ENCODE measurements at places on chromosomes 13 and 19.

DNA sequence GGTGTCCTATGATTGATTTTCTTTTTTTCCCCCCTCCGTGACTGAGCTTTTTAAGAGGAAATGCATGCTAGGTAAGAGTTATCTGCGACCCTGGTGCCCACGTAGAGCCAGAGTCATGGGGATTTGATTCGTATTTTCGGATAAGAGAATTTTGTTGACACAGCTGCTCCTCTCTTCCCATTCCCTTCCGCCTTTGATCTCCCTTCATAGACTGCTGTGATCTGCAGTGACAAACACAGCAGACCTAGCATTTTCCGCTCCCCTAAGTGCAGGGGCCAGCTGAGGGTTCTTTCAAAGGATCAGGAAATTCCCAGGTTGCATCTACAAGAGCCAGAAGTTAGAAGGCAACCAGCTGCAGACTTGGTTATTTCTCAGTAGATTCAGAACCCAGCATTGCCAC is 70.5 kb downstream of the ZNF568 start:
- no peak for ATAC-seq

DNA sequence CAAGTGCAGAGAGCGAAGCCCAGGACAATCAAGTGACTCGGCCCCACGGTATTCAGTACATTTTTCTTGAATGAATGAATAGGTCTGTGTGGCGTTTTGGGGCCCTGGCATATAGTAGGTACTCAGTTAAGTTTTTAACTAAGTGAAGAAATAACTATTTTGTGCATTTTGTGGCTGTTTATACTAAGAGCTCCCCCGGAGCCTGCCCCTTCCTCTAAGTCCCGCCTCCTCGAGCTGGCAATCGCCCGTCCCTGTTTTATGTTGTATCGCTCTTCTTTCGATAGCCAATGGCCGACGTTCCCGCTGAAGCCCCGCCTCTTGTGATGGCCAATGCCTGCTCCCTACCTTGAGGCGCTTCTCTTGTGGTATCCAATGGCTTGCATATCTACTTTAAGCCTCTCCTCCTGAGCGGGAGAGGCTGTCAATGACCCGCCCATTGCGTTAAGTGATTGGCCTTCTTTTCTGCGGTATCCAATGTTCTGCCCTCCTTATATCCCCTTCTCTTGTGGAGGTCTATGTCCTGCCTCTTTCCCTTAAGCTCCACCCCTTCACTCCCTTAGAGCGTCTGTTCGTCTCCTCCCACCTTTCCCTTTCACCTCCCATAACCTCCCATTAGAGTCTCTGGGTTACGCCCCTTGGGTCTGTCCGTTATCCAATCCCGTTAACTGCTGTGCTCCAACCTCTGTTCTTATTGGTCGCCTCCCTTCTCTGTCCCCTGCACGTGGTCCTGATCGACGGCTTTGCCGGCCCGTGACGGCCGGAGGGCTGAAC is 509 bp upstream of the HDGFL2 start:
- peak; percentile 86 for ATAC-seq

DNA sequence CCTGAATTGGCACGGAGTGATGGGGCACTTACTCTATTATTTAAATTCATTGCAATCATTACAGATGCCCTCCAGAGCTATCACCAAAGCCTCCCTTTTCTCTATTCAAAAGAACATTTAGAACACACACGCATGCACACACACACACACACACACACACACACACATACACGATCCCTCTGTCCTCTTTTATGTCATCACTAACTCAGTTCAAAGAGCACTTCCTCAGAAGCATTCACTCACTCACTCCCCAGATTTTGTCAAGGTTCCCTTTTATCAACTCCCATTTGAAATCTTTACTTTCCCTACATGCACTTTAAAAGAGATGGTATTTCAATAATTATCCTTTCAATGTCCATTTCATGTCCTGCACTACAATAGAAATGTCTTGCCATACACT is 22.4 kb upstream of the IGFL4 start:
- ATAC-seq, result no peak

GRCh38 chr19:45498411-45499195 is at the start of gene PPM1N:
TSS of gene PPM1N (plus strand) at chr19:45498443. CDS start at chr19:45498473, 30 bp downstream.
- ATAC-seq, result peak; percentile 4

DNA sequence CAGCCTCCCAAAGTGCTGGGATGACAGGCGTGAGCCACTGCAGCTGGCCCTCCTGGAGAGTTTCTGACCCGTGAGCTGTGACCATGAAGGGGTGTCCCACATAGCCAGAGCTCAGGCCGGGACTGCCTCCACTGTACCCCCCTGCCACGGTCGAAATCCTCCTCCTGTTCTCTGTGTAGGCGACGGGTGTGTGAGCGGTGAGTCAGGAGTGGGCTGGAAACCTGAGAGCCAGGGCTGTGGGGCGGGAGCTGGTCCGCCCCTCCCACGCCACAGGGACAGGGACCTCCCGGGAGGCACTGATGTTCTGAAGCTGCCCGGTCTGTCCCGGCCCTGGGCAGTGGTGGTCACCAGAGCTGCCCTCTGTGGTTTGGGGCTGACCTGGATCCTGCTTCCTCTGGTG is 3.9 kb downstream of the WDR18 start:
- ATAC-seq, result no peak

GRCh38 chr13:66948910-66949309 is 281.2 kb downstream of the PCDH9 start:
- no peak for ATAC-seq

GRCh38 chr13:72341904-72342303 is 385.5 kb downstream of the MZT1 start:
- no peak for ATAC-seq

DNA sequence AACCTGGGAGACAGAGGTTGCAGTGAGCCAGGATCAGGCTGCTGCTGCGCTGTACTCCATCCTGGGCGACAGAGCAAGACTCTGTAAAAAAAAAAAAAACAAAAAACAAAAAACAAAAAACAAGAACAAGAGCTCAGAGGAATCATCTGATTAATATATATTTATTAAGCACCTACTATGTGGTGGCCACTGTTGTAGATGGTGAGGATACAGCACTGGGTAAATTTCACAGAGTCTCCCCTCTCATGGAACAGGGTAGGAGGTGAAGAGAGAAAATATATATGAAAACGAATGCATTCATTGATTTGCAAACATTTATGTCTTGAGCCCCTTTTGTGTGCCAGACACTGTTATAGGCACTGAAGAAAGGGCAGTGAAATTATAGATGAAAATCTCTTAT is 5.9 kb upstream of the SERTAD1 start:
- ATAC-seq, result no peak

GRCh38 chr13:94660695-94661326 is 51.5 kb downstream of the SOX21 start:
- no peak for ATAC-seq

DNA sequence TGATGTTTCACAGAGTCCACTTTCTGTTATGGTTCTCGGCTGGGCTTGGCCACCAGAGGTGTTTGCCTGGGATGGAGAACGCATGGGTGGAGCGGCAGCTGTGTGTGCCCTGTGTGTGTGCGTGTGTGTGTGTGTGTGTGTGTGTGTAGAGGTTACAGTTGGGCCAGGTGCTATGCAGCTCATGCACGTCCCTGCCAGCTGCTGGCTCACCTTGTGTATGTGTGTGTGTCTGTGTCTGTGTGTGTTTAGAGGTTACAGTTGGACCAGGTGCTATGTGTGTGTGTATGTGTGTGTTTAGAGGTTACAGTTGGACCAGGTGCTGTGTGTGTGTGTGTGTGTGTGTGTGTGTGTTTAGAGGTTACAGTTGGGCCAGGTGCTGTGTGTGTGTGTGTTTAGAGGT is 33.0 kb upstream of the PEG3 start:
- ATAC-seq, result no peak

- ATAC-seq, result no peak
These were observed 65.6 kb upstream of the HTR2A start for GRCh38 chr13:46962281-46962941.

GRCh38 chr13:46717275-46717674 is 79.7 kb downstream of the ESD start:
- ATAC-seq, result no peak

DNA sequence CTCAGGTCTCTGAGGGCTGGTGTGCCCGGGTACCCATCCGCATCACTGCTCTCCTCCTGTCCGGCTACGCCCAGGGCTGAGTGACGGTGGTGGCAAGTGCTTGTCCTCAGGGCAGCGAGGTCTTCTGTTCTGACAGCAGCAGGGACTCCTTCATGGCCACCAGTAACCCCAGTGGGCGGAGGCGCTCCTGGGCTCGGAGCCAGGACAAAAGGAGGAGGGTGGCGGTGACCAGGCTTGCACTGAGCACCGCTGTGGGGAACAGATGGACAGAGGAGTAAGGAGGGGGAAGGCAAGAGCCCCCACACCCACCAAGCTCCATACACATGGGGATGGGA is 5.8 kb downstream of the CD320 start:
- ATAC-seq, result no peak
